ENCODE measurements at places on chromosomes 6 and 20.

GRCh38 chr6:79403086-79403485, 134.1 kb downstream of the LCA5 start:
- no peak for DNase-seq

GRCh38 chr6:49225471-49225870, 237.6 kb downstream of the MMUT start:
- DNase-seq, result no peak

- DNase-seq, result no peak
Measured at GRCh38 chr6:56902641-56903464, 52.1 kb upstream of the BEND6 start.

DNA sequence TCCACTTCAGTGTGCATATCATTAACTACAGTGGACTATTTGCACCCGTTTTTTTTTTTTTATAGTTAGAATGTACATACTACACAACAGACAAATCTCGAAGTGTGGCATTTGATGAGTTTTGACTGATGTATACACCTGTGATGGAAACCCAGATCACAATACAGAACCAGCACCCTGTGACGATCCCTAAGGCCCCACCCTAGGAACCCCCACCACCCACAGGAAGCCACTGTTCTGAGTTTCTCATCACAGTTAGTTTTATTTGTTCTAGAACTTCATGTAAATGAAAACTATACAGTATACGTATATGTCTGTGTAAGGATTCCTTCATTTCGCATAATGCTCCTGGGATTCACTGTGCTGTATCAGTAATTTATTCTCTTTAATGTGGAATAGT, 102.8 kb downstream of the IRF4 start:
- no peak for DNase-seq

GRCh38 chr6:161232467-161232866, 41.4 kb downstream of the AGPAT4 start:
- DNase-seq, result no peak

DNA sequence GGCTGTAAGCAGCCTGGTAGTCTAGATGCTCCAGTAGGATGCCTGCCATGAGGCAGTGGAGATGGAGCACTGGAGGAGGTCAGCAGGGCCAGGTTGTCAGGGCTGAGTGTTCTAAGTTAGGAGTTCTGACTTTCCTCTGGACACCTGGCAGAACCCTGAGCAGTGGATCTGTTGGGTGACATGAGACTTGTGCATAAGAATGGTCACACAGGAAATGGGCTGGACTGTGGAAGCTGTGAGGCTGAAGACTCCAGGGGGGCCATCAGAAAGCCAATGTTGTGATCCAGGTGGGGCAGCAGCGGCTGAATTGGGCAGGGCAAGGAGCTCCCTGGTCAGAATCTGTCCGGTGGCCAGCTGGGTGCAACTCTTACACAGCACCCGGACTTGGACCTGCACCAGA, 23.9 kb upstream of the C20orf203 start:
- no peak for DNase-seq

DNA sequence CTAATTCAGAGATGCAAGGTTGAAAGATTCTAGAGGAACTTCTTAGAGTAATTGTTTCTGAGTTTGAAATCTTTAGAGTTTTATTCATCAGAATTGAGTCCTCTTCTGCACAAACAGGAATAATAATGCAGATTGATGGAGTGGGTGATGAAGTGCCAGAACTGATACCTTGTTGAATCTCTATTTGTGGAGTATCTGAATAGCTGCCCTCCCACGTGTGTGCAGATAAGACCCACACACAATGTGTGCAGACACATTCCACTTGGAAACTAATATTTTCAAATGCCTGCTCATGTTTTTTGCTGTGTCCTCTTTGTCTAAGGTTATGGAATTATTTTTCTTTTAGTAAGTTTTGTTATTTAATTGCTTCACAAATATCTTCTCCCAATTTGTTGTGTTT, 1167.8 kb upstream of the MAP3K7 start:
- DNase-seq, result no peak

- no peak for DNase-seq
Measured at GRCh38 chr6:16318538-16318937, 80.2 kb downstream of the GMPR start.

GRCh38 chr20:56691325-56691998, 62.4 kb downstream of the TFAP2C start:
- no peak for DNase-seq

DNA sequence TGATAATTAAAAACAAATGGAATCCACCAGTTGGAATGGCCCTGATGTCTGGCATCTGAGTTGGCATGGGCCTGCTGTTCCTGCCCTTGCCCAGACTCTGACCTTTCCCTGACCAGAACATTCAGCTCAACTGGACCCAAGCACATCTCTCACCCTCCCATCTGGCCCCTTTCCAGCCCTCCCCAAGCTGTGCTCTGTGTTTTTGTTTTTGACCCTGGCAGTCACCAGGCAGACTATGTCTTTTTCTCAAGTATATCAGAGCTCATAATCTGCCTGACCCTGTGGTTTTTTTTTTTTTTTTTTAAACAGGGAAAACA, 117.6 kb downstream of the TRDN start:
- peak; percentile 47 for DNase-seq

GRCh38 chr6:50716899-50717509, 3.7 kb downstream of the TFAP2D start:
- DNase-seq, result no peak

DNA sequence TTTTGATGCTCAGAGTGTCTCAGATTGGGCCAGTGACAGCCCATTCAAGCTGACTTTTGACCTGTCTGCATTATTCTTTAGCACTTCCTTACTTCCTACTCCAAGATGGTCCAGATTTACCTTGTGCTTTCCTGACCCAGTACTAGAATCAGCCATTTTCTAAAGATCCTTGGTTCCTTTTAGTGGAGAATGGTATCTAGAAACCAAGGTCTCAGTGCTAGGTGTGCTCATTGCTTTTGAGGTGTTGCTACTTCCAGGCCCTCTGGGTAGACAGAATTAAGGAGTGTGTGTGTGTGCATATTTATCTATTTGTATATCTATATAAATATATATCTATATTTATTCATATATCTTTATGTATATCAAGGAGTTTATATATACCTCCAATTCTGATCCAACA, 67.3 kb upstream of the UTRN start:
- no peak for DNase-seq

DNA sequence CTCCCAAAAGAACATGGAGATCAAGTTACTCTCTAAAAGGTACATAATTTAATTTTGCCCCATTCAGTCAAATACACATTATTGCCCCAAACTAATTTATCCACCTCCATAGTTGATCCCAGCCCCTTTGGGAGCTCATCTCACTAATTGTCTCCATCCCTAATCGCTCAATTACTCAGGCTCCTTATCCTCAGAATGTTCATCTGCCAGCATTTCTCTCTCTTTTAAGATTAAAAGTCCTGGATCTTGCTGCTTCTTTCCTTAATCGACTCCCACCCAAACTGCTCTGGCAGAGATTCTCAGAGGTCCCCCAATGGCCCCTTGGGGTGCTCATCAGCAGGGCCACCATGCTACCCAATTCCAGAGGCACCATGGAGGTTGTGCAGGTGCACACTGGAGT, 18.4 kb upstream of the NNAT start:
- DNase-seq, result no peak

DNA sequence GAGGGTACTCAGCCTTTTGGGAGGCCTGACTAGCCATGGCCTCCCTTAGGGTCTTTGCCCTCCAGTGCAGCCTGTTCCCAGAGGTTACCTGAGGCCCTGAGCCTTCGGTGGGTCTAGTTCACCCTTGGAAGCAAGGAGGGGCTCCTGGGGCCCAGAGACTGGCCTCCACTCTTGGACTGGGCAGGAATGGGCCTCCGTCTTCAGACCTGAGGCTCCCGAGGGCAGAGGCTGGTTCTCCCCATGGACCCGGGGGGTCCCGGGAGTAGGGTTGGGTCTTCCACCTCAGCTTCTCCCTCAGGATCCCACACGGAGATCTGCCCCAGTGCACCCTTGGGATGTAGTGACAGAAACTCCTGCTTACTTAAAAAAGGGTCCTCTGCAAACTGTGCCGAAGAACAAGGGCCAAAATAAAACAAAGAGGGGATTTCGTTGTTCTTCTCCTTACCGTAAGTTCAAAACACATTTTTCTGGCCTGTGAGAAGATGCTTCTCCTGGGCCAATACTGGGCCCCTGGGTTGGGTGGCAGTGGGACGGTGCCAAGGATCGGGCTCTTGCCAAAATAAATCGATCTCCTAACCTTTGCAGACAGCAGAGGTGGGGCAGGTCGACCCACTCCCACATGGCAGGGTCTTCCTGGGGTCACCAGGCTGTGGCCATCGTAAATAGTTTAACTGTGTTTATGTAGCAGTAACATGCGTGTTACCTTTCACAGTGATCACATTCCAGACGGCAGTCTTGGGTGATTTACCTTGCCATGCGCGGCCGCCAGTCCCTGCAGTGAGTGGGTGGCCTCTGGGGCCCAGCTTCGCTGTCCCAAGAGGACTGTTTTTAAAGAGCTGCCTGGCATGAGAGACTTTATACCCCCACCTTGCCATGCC, 151.8 kb downstream of the VEGFA start:
- no peak for DNase-seq

GRCh38 chr20:19560881-19561480, 197.1 kb upstream of the RIN2 start:
- DNase-seq, result no peak

DNA sequence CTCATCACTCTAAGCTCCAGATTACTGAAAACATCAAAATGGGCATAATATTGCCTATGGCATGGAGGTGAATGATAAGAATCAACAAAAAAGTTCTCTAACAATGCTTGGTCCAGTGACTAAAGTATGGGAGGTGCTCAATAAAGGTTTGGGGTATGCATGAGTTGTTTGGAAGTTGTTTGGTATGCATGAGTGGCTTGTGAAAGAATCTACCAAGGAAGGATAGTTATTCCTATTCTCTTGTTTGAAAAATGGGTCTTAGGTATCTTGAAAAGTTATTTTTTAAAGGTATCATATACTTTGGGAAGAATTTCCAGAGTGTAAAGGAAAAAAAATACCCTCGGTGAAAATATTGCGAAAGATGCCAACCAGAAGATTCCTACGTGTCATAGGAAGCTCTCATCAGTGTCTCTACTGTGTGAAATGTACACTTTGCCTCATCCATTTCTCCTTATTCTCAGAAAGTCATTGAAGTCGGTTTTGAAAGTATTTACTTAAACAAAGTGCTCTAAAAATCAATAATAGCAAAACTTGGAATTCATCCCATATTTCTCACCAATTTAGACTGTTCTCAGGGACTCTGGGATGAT, 449.8 kb downstream of the ADGRB3 start:
- no peak for DNase-seq

GRCh38 chr20:507006-507758, 36.4 kb downstream of the CSNK2A1 start:
- no peak for DNase-seq

- no peak for DNase-seq
Measured at GRCh38 chr6:130993292-130993765, 69.7 kb downstream of the EPB41L2 start.

DNA sequence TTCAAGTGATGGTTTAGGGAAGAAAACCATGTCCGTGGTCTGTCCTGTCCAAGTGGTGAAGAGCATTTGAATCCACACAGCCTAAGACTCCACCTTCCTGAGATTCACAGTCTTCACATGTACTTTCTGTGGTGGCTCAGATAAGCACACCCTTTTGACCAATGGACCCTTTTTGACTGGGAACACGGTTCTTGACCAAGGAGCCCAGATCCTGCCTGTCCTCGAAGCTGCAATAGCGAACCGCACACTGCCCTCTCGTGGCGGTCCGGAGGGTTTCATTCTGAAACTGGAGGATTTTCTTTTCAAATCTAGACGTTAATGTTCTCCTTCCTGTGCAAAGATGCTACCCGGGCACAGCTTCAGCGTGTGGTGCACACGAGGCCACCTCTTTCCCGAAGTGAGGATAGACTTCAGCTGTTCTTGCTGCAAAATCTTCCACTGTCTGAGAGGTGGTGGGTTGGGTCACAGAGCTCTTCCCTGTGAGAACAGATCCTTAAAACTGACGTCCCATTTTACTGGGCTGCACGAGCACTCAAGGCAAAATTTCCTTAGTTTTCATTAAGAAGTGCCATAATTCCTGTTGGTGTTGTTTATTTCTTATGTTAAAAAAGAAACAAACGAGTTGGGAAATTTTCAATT, 90.5 kb downstream of the SYNJ2 start:
- peak; percentile 36 for DNase-seq

Data from hypothalamus (tissue), 51 donors.